Caco-2 (cell line): ENCODE measurements at places on chromosomes 6 and 20. TPM values are rescaled to one million over a fixed set of nuclear protein-coding genes. Genes with fewer than 3 reads are reported as not detected.

Gene SPTLC3
- 31.5 and 34.7 TPM in 2 replicates for total RNA-seq

Gene ZCCHC3
- 34.4 and 37.2 TPM in 2 replicates for total RNA-seq

Gene LHFPL5
- total RNA-seq = not detected in 2 replicates

Gene CABLES2
- 30.7 and 36.4 TPM in 2 replicates for total RNA-seq

Gene SPINT3
- total RNA-seq = not detected in 2 replicates

Gene TBCC
- 17.0 and 20.4 TPM in 2 replicates for total RNA-seq

Gene PHIP
- 31.2 and 32.6 TPM in 2 replicates for total RNA-seq
